ENCODE measurements at places on chromosomes 16 and 17.

DNA sequence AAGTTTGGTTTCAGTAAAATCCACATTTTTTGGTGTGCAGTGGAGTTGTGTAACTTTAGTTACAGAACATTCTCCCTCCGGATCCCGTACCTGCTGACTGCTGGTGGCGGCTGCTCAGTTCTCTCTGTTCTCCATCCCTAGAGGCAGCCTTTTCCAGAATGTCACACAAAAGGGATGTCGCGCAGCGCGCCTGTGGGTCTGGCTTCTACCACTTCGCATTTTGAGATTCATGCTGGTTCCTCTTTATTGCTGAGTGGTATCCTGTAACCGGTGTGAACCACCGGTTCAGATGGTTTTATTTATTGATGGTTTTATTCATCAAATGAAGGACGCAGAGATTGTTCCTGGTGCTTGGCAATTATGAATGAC, 981 bp upstream of the CEP131 start:
- no peak for DNase-seq

DNA sequence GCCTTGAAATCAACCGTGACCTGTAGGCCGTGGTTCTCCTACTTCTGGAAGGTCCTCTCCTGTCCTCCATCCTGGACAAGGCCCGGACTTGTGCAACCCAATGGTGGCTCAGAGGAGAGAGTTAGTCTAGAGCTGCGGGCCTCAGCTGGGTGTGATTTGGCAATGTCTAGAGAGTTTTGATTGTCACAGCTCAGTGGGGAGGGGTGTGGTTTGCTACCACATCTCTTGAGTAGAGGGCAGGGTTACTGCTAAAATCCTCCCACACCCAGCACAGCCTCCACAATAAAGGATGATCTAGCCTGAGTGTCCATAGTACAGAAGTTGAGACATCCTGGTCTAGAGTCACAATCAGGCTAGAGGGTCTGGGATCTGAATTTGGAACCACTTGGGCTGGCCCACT, 40.3 kb downstream of the MYH13 start:
- DNase-seq = no peak

- no peak for DNase-seq
Observed at GRCh38 chr17:81480140-81481072, 32.2 kb downstream of the ACTG1 start.

GRCh38 chr17:78063489-78063888, 65.1 kb downstream of the TMC6 start:
- no peak for DNase-seq

DNA sequence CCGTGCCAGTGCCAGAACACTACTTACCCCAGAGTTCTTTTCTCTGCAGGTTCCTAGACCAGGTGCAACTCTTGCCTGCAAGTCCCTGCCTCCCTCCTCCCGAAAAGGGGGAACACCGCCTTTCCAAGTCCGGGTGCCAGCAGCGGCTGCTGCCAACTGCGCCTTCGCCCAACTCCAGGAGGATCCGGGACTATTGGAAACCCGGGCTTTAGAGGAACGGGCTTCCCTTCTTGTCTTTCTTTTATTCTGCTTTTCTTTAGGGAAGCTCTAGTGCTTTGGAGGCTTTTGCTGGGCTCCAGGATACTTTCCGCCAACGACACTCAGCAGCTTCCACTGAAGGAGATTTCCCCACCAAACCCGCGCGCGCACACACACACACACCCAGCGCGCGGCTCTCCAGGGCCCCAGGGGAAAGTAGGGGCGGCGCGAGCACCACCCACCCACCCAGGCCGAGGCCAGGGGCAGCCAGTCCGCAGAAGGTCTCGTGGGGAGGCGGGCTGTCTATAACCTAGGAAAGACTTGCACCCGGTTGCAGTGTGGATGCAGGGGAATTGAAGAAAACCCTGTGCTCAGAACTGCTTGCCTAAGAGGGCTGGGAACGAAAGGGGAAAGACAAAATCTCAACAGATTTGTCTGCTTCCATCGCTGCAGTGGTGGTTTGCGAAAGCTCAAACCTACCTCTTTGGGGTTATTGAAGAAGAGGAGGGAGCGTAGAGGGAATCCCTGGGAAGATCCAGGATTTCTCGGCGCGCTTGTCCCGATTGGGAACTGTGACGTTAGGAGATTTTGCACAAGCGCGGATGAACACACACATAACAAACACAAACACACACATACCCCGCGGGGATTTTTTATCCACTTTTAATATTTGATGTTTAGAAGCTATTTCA, 977 bp upstream of the CA10 start:
- DNase-seq = no peak

DNA sequence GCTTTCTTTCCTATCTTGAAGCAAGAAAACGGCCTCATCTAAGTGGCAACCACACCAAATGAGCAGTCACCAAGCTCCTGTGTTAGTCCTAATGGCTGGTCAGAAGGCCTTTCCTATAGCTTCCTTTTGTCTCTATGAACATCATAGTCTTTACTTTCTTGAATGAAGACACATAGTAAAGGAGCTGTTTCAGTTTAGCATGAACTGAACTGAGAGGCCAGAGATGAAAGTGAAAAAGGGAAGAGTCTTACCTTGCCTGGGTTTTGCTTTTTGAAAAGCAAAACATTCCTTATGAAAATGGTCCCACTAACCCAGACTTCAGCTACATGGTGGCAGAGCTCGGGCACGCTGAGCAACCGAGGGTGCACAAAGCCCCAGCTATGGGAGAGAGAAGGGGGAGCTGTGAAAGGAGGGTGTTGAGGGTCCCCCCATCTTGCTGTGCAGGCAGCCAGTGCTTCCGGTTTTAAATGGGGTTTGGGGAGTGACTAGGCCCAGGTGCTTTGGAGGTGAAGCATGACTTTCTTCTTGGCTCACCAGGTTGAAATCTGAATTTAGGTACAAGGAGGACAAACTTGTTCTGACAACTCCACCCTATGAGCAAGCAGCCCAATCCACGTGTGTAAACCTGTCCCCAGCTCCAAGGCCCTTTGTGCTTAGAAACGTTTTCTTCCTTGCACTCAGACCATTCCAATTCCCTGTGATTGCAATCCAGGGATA, 9.1 kb upstream of the PSMC3IP start:
- DNase-seq = no peak

- no peak for DNase-seq
Observed at GRCh38 chr17:17816240-17816814, 20.5 kb downstream of the SREBF1 start.
